MM.1S (cell line): ENCODE measurements at places on chromosomes 7 and 10.
A peak's percentile ranks its signal among the peaks of the same experiment; 100 is the strongest.

DNA sequence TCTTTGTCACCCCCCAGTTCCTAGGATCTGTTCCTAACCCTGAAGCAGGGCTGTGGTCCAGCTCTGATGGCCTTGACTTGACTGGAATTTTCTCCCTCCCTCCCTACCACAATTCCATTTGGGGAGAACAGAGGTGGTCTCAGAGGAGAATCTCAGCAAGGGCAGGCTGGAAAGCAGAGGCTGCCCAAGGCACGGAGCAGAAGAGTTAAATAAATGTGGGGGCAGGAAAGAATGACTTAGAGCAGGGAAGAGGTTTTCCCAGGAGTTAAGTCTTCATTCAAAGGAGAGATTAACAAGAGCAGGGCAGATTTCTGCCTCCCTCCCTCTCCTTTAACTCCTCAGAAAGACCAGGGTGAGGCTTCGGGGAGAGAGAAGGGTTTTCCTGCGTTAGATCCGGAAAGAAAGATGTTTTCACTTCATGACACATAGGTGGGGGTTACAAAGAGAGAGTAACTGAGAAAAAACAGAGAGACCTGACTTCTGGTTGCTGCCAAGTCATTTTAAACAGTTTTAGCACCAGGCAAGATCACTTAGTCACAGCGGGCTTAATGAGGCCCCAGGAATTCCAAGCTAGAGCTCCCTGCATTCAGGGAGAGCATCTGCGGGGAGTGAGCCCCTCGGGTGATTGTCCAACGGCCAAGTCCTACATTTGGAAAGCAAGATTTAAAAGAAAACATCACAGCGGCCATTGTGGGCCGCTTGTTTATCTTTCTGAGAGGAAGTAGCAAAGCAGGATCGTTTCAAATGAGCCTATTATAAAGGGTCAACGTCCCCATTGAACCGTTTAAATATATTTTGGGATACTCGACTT, 78.7 kb downstream of the ARHGAP22 start:
- no peak for DNase-seq

DNA sequence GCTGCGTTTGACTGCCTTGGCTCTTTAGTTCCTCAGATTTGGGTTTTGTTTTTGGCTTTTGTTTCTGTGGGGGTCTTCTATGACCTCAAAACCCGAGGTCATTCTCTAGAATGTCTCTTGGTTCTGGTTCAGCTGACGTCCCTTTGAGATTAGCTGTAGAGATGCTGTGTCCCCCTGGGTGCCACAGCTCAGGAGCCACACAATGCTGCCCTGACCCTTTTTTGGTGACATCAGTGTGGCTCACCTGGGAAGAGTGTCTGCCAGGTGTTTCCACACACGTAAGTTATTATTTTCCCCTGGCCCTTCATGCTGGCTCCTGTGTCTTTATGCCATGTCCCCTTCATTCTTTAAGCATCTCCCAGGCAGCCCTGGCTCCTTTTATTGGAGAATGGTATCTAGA, 89.8 kb upstream of the DDC start:
- no peak for DNase-seq

DNA sequence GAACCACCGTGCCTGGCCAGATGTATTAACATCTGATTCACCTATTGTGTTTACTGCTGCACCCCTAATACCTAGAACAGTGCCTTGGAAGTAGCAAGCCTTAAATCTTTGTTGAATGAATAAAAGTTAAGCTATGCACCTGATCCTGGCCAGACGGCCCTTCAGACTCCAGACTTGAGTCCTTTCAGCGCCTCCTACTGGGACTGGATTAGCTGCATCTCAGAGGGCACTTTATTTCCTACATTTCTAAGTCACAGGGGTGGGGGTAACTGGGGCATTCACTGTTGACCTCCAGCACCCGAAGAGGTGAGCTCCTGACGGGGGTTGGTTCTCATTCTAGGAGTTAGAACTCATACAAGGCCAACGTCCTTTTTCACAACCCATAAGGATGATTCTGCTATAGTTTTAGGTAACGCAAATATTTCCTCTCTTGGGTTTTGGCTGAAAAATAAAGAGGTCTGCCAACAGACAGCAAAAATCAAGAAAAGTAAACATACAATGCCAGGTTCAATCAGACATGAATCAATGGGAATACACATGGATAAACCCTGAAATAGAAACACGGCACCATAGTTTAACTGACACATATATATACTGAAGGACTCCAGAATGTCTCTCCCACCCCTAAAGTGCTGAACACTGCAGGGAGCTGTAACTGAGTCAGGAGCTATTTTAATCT, 48.0 kb upstream of the DLG5 start:
- DNase-seq = no peak

DNA sequence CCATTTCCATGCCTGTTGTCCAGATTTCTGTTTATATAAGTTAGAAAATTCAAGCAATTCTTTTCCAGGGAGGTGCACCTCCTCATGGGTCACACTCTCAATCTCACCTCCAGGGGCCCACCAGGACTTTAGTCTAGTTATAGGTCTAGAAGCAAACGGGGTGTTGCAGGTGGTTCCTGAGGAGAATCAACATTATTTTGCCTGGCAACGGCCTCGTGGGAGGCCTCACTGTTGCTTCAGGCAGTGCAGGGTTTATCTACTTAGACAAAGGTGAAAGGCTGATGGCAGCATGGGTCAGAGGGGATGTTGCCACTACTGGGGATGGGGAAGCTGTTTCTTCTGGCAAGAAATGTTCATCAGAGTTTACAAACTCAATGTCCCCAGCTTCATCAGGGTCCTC, 56.7 kb upstream of the LRRC18 start:
- DNase-seq = no peak

GRCh38 chr10:60384708-60385398, 4.8 kb downstream of the ANK3 start:
- no peak for DNase-seq

- no peak for DNase-seq
These were observed 88.7 kb downstream of the UBE2H start for GRCh38 chr7:129864042-129864441.

DNA sequence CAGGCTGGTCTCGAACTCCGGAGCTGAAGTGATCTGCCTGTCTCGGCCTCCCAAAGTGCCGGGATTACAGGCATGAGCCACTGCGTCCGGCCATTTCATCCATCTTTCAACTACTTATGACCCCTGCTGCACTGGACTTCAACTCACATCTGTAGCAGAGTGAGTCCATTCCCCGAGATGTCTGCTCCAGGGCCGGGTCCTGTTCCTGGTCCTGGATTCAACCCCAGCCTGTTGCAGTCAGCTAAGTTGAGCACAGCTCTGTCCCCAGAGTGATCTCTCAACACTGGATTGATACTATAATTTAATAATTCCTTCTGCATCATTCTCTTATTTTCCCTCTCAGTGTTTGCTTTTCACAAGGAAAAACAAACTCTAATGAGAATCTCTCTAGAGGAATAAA, 25.8 kb downstream of the PRTFDC1 start:
- no peak for DNase-seq

DNA sequence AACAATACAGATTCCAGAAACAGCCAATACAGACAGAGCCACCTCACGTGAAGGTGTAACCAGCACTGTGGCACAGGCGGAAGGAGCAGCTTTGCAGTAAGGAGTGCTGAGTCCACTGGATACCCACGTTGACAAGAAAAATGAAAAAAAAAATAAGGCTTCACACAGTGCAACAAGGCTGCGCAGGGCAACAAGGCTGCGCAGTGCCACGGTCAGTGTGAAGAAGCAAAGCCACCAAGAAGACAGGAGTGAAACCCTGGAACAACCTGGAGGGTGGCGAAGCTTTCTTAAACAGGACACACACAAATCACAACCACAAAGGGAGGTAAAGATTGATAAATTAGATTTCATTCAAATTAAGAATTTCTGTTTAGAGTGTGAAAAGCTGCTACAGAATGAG, 204.0 kb downstream of the MAD1L1 start:
- no peak for DNase-seq

- DNase-seq = no peak
These were observed 13.0 kb upstream of the FRA10AC1 start for GRCh38 chr10:93715345-93715744.

DNA sequence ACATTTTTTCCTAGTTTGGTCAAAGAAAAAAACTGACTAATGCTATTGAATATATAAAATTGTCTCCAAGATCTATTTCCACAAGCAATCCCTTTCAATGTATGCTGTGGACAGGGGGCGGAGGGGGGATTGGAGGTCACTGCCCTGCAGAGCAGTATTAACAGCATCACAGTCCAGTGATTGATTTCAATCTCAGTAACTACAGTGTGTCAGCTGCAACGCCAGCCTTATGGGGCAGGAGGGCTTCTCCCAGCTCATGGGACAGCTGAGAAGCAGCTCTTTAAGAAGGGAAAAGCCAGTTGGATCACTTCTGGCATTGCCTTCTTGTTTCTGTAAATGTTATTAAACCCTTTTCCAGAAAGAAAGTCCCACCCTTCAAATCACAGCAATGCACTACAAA, 65.0 kb downstream of the RAPGEF5 start:
- no peak for DNase-seq

GRCh38 chr7:150322114-150322832, 882 bp upstream of the LRRC61 start:
- peak; percentile 40 for DNase-seq

GRCh38 chr7:138951953-138952352, 29.2 kb downstream of the KIAA1549 start:
- no peak for DNase-seq

- no peak for DNase-seq
These were observed 128.4 kb upstream of the RSU1 start for GRCh38 chr10:16945593-16945992.

- DNase-seq = no peak
These were observed 136.3 kb downstream of the DOCK4 start for GRCh38 chr7:112069879-112070321.

DNA sequence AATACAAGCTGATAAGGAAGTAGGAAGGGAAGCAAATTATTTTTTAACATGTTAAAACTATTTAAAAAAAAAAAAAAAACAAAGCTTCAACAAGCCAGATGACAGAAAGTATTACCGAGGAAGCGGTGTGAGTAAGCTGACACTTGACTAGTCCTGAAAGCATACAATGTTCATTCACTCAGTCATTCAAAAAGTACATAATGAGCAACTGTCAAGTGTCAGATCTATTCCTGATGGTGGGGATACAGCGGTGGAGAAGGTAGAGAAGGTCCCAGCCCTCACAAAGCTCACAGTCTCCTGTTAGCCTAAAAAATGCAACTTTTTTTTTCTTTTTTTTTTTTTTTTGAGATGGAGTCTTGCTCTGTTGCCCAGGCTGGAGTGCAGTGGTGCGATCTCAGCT, 40.0 kb downstream of the RAPGEF5 start:
- no peak for DNase-seq

DNA sequence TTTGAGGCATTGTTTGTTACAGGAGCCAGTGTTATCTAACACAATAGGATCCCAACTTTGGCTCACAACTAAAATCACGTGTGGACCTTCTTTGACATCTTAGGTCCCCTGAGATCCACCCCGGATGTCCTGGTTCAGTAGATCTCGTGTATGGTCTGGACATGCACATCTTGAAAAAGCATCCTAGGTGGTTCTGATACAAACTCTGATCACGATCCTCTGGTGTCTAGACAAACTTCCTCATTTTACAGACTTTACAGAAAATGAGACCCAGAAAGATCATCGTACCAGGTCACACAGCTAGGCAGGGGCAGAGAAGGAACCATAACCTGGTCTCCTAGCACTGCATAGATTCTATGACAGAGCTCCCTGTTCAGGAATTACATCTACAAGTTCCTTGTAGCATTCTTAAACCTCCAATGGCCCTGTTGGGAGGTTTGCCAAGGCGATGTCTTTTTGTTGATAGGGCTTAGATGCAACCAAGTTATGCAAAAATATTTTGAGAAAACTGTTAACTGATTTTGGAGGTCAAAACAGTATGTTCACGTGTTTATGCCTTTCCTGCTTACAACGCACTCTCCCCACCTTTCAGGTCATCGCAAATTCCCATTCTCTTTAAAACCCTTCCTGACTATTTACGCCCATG, 30.8 kb upstream of the CHST15 start:
- DNase-seq = no peak

- no peak for DNase-seq
These were observed 137.1 kb downstream of the INSYN2A start for GRCh38 chr10:127059314-127059713.

- DNase-seq = no peak
These were observed 10.3 kb upstream of the CPA1 start for GRCh38 chr7:130369831-130370550.

GRCh38 chr10:60343254-60343653, 46.4 kb downstream of the ANK3 start:
- no peak for DNase-seq

- DNase-seq = no peak
These were observed 6.5 kb upstream of the MTPAP start for GRCh38 chr10:30355601-30356000.

DNA sequence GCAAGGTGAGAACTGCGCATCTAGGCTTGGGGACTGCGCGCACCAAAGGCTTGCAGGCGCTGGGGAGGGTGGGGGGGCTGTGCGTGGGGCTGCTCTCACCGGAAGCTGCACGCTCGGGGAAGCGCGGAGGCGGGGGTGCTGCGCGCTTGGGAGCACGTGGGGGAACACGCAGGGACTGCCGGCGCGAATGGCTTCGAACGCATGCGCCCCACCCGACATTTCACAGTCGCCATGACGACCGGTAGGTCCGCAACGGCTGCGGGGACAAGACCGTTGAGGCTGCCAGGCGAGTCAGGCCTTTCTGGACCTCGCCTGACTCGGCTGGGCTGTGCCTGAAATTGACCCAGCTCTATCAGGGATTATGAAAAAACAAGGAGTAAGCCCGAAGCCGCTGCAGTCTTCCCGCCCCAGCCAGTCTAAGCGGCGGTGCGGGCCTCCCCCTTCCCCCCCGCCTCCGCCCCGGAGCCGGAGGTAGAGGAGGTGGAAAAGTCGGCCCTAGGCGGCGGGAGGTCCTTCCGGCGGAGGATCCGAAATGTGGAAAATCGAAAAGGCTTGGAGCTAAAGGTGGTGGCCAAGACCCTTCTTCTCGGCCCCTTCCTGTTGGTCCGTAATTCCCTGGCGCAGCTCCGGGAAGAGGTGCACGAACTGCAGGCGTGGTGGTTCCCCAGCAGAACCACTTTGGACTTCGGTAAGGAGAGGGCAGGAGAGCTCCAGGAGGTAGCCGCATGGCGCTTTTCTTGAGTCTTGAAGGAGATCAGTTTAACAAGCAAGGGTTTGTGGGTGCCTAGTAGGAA, 34.9 kb upstream of the STEAP1 start:
- DNase-seq = no peak

DNA sequence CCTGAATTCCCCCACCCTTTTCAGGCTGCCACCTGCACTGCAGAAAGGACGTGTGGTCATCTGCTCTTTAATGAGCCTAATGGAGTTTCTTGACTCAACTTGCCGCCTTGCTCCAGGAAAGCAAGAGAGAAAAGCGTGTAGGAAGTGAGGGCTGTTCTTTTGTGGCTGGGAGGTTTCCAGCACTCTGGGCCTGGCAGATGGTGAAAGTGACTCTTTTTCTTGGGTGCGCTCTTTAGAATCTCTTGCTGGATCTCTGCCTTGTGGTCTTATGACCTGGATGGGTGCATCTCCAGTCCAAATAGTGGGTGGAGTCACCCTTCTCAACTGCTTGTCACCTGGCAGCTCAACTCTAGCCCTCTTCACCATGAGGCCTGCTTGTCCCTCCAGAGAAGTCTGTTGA, 244.0 kb downstream of the SORCS1 start:
- DNase-seq = no peak

- DNase-seq = no peak
These were observed 112.6 kb downstream of the C1GALT1 start for GRCh38 chr7:7294911-7295310.

GRCh38 chr10:103181244-103181643, 11.8 kb downstream of the NT5C2 start:
- DNase-seq = peak; percentile 93
